ENCODE measurements at places on chromosomes 5 and 9.

DNA sequence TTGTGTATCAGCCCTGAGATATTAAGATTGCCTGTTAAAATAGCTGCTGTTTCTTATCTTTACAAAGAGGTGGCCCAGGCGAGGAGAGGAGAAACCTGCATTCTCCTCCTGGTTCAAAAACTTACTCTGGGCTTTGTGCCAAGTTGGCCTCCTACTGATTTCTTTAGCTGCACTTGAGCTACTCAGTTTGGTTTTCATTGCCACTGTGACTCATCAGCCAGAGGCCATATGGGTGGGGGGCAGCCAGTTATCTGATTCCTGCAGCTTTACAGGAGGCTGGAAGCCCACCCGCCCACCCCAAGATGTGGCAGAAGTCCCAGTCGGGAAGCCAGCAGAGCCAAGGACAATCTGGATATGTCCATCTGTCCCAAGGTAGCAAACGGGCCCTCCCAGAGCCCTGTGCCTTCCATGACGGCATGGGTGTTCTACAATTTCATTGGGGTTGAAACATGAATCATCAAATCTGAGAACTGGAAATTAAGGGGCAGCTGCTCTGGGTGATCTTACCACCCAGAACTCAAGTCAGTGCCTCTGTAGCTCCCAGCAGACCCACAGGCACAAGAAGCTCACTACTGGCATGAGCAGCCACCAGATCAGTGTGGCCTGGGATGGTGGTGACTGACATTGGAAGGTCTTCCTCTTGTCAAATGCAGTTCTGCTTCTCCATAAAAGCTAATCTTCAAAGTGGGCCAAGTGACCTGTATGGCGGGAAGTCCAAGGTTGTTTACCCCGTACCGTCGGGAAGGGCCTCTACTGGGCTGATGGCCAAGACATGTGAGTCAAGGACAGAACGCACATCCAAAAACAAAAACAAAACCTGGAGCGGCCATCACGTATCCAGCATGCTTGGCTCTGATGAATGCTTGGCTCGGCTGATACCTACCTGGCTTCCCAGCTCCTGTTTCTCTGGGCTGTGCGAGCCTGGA, 15.6 kb downstream of the FCN2 start:
- peak; percentile 54 for DNase-seq

DNA sequence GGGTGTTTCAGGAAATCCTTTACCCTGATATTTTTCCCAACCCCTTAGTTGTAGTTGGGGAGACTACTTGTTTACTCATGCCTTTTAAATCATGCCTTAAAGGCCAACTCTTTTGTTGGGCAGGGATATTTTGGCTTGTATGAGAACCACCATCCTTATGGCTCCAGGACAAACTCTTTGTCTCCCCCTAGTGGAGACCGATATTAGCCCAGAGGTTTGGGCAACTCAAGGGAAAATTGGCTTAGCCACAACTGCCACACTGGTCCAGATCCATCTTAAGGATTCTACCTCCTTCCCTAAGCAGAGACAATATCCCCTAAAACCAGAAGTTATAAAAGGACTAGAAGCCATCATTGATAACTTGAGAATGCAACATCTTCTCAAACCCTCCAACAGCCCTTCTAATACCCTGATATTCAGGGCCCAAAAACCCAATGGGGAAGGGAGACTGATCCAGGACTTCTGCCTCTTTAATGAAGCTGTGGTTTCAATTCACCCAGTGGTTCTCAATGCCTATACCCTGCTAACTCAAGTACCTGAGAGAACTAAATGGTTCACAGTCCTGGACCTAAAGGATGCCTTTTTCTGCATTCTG, 100.9 kb upstream of the HCN1 start:
- DNase-seq: no peak

DNA sequence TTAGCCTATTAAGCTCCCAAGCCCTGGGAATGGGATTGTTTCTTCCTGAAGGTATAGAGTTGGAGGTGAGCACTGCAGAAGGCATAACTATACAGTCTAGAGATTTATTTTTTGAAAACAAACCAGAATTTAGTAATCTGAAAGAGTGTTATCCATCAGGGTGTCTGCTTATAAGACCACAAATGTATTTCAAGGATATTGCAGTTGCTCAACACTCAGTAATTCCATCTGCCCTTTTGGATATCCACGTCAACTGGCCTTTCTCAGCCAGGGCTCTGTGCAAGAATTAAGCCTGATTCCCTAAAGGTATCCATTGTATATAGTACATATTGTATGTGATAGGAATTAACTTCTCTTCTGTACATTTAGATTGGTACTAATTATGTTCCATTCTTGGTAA, 15.0 kb upstream of the IL31RA start:
- DNase-seq: no peak

- DNase-seq: no peak
Measured at GRCh38 chr9:14307989-14308852, 5.7 kb downstream of the NFIB start.

DNA sequence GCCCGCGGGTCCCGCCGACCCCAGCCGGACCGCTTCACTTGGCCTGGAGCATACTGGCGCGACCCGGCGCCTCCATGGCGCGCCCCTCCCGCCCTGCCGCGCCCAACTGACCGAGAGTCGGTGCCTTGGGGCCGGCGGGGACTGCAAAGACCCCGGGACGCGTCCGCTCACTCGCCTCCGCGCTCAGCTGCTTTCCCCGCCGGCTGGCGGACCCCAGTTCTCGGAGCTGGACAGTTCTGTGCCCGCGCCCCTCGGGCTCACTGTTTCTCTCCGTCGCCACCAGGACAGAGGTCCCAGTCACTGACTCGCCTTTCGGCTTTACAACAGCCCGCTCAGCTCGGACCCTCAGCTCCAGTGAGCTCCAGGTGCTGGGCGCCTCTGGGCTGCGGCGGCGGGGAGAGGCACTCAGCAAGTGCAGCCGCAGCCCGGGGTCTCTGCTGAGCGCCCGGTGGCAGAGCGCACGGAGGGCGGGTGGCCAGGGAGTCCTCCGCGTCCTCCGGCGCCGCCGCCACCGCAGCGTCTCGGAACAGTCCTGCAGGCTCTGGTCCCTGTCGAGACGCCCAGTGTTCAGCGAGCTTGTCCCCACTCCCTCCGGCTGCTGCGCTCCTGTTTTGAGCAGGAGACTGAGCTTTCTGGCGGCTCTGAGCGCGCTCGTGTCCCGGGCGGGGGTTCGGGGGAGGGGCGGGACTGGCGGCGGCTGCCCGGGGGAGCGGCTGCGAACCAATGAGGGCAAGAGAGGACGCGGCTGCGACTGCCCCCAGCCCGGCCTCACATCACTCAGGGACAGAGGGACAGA, at the start of gene SMIM32:
TSS of gene SMIM32 (minus strand) at position 637 of the 796 bp plus-strand sequence. CDS start 638 bp downstream, outside the sequence.
- DNase-seq: no peak

GRCh38 chr5:94209774-94210355, 408.5 kb downstream of the KIAA0825 start:
- DNase-seq: no peak

DNA sequence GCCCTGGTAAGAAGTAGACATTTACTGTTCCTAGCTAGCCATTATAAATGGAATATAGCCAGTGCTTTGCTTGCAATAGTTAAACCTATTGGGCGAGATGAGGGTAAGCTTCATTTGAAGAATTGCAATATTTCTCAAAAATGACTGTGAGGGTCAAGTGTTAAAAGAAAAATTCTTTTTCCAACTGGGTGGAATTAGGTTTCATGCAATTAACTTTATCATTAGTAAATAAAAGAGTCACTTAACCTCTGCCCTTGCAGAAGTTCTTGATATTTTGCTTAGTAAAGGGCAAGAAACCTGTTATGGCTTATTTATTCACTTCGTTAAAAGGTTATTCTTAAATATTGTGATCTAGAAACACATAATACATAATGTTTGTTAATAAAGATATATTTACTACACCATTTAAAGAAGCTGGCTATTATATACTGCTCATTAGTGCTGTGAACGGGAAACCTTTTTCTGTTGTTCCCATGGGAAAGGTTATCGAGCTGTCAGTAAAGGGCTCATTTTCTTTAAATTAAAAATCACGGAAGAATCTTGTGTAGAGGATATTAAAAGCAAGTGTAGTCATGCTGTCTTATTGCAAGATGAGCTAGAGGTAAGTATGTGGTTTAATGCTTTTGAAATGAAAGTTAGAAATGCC, 370.5 kb downstream of the CSNK1G3 start:
- no peak for DNase-seq

DNA sequence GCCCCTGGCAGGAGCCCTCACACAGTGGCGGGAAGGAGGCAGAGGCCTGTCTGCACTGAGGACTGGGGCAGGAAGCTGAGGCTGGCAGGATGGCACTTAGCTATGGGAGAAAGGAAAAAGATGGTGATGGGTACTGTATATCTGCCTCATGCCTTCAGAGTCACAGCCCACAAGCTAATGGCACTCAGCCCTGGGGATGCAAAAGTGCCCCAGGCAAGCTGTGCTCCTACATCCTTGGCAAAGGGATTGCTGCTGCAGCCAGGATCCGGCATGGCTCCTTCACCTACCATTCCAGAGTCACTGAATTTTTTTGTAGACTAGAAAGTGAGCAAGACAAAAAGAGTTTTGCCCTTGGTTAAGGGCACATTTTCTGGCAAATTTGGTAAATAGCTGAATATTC, 8.7 kb downstream of the ACSL6 start:
- no peak for DNase-seq

DNA sequence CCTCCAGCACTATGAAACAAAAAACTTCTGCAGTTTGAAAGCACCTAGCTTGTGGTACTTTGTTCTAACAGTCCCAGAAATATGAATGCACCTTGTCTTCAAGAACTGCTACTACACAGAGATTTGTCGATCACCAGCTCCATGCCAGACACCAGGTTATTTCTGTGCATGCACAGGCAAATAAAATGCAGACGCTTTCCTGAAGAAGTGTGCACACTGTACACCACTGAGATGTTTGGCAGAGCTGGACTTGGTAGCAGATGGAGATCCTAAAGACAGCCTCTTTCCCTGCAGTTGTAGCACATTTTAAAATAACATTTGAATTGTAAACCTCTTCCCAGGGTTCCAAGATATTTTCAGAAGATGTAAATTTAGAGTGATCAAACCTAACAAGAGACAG, 730.0 kb downstream of the MTRR start:
- DNase-seq: no peak

DNA sequence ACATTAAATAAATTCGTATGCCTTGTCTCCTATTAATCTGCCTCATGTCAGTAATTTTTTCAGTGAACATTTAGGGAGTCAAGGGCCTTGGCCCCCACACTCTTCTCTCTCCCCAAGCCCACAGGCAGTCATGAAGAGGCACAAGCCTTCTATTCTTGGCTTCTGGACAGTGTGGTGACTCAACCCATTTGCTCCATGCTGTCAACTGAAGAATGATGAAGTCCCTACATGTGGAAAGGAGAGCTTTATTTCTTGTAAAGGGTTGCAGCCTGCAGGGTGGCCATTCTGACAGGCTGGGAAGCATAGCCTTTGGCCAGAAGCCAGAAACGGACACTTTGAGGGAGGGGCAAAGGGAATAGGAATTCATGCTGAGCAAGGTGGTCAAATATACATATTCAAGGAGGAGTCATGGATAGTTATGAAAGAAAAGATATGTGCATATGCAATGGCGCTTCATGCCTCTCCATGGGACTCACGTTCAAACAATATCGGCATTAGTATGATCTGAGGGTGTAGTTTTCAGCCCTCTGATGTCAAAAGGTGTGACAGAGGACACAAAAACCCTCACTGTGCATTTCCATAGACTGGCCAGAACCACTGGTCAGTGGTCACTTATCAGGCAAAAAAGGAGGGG, 31.3 kb downstream of the ANKRA2 start:
- no peak for DNase-seq

DNA sequence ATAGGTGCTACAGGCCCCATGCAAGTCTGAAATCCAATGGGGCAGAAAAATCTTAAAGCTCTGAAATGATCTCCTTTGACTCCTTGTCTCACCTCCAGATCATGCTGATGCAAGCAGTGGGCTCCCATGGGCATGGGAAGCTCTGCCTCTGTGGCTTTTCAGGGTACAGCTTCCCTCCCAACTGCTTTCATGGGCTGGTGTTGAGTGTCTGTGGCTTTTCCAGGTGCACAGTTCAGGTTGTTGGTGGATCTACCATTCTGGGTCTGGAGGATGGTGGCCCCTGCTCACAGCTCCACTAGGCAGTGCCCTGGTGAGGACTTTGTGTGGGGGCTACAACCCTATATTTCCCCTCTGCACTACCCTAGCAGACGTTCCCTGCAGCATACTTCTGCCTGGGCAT, 103.5 kb downstream of the STARD4 start:
- no peak for DNase-seq

- no peak for DNase-seq
Measured at GRCh38 chr9:131487001-131487400, 15.7 kb upstream of the POMT1 start.

DNA sequence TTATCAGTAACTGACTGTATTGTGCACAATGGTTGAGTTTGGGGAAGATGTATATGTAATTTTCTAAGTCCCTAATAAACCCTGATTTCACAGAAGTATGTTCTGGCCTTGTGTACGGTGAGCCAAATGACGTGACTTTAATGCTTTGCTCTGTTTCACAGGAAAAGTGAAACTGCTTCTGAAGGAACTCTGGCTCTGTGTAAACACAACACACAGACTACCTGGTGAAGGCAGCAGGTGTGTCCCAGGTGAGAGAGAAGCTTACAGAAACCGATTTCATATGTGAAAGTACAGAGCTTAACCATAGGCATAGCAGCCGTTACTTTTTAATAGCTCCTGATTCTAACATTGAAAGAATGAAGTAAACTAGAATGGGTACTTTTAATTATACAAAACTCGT, 31.9 kb downstream of the ICE1 start:
- no peak for DNase-seq

- no peak for DNase-seq
Measured at GRCh38 chr9:123336449-123336848, 19.5 kb upstream of the CRB2 start.

DNA sequence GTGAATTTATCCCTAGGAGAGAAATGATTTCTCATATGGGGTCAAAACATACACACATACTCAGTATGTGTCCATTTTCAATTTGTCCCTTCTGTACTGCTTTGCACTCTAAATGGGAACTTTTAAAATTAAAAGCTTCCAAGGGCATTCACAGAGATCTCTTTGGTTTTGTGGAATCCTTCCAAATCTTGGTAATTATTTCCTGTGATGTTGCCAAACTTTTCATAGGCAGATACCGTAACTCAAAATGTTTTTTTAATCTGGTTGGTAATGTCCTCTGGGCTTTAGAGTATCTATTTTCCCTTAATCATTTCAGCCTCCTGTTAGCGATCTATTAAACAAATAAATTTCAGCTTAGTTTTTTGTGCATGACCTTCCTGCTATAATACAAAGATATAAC, 282.4 kb downstream of the ARHGEF28 start:
- no peak for DNase-seq
